Esophagus squamous epithelium (tissue), 5 donors: ENCODE measurements at places on chromosomes 2 and 18.

DNA sequence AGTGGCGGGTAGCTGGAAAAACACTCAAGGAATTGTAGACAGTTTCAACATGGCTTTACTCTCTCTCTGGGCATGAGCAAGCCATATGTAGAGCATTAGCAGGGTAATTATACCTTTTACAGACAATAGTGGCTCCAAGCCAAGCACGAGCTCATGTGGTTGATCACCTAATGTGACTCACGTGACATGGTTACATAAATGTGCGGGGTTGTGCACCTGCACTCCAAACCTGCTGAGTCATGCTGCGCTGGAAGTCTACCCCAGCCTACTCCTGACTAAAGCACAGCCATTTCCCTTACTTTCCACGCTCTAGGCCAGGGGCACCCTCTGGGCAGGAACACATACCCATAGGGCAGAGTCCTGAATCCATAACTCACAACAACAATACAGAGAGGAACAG is 232.8 kb downstream of the MBD5 start:
- DNase-seq, result no peak

- DNase-seq, result no peak
These were observed 8.2 kb downstream of the TMEM37 start for GRCh38 chr2:119439574-119440500.

DNA sequence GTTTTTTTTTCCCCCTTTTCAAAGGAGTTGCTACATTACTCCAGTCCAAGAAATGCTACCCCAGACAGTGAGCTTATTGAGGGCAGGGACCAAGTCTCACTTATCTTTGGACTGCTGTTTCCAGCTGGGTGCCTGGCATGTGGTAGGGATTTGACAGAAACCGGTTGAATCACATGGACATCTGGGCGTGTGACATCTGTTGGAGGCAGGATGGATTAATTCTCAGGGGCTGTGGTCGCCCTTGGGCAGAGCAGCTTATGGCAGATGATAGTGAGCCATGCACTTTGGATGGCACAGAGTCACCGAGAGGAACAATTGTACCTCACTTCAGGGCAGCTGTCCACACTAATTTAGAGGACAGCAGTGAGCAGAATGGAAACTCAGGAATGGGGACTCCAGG is 254.6 kb upstream of the ID2 start:
- no peak for DNase-seq

GRCh38 chr2:212959471-212960117 is 191.8 kb downstream of the IKZF2 start:
- DNase-seq, result no peak

DNA sequence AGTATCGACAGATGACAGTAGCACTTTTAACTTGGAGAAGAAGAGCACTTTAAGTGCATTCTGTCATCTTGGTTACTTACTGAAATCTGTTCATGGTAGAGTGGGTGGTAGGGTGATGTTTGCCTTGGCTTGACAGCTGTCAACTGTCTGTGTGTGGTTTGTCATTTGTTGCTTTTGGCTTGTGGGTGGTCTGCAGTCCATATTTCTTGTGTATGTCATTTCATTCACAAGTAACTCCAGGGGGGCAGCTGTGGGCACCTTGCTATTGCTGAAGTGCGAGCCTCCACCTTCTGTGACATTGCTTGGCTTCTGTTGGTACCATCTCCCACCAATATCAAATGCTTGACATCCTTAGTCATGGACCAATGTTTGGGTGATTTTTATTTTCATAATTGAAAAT is 311.6 kb upstream of the NRP2 start:
- no peak for DNase-seq

GRCh38 chr2:12465631-12466135 is 251.1 kb upstream of the TRIB2 start:
- no peak for DNase-seq

GRCh38 chr2:168529054-168529833 is 73.2 kb downstream of the CERS6 start:
- no peak for DNase-seq

GRCh38 chr2:14074691-14075090 is 557.8 kb upstream of the LRATD1 start:
- DNase-seq, result no peak

DNA sequence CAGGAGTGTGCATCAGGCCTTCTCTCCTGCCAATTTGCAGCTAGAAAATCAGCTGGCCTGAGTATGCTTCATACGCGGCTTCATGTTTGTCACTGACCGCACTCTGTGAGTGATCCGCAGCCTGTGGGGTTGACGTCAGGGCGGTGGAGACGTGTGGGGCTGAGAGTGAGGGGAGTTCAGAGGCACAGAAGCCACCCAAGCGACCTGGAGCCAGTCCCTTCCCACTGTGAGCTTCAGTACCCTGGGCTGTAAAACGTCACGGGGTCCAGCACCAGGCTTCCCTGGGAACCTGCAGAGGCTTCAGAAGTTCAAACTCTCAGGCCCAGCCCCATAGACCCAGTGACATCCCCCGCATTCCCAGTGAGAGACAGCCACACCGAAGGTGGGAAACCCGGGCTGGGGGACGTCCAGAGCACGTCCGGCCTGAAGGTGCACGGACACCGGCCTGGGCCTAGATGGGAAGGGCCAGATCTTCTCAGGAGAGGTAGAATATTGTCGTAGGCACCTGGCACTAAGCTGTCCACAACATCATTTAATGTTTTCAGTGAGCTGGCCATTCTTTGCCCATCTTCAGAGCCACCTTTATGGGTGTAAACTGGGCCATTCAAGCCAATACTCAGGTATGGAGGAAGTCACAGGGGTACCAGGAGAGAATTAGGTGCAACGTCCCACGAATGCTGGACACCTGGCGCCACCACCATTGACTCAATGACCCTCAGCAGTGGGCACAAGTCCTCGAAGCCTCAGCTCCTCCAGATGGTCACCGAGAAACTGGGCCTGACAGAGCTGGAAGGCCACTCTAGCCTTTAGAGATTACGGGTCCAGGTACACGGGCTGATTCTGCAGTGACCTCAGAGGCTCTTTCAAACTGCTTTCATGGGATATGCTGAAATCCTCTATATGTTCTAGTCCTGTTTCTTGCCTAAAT is 235.6 kb upstream of the MYT1L start:
- no peak for DNase-seq

GRCh38 chr18:52325997-52326396 is 14.0 kb upstream of the DCC start:
- no peak for DNase-seq
